ENCODE measurements at places on chromosomes 11 and 22.

GRCh38 chr11:68206211-68206610 is 6.9 kb downstream of the KMT5B start:
- DNase-seq: no peak

DNA sequence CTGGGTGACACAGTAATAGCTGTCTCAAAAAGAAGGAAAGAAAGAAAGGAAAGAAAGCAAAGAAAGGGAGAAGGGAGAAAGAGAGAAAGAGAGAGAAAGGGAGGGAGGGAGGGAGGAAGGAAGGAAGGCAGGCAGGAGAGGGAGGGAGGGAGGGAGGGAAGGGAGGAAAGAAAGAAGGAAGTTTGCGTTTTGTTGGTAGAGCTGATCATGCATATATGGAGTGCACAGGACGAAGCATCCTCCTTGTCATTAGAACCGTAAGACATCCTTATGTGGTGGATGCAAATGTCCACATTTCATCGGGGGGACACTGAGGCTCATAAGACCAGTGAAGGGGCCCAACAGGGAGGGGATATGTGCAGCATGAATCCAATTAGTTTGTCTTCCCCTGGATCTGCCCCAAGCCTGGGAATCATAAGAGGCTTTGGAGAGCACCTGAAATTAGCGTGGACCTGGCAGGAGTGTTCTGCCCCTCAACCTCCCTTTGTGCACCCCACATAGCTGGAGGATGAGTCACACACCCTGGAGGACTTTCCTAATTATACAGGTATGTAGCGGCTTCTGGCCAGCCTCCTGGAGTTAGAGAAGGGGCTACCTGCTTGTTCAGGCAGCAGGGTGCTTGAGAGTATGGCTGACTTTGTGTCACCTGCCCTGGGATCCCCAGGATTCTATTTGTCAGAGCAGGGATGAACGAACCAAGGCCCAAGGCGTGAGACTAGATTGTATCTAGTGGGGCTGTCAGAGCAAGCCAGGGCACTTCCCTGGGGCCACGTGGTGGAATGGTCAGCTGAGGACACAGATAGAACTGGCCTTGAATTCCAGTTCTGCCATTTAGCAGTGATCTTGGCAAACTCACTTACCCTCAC is 119.7 kb upstream of the CD82 start:
- no peak for DNase-seq

DNA sequence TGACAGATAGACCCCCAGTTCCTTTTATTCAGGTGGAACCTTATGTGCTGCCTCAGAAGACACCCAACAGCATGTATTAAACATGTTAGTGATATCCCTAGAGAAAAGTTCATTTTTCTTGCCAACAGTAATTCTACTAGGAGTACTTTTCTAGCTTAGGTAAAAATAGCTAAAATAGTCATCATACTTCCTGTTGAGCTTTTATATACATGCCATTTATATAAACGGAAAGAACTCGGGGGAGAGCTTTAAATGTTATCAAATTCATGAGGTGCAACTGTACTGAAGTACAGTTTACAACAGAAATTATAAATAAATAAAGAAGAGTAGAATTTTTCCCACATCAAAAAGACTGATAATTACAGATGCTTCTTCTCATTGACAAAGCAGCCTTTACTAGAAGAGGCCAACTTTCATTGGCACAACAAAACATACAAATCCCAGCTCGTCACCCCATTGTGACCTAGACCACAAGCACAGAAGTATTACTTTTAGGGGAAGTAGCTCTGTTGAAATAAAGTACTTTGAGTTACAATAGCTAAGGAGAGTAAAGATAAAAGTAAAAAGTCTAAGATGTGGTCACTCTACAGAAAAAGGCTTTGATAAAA is 59.1 kb upstream of the POU2AF2 start:
- no peak for DNase-seq

GRCh38 chr11:8745431-8746253 is 63.0 kb downstream of the RPL27A start:
- no peak for DNase-seq

GRCh38 chr11:92443199-92443598 is 218.6 kb downstream of the FAT3 start:
- no peak for DNase-seq

- no peak for DNase-seq
These were observed 156.1 kb downstream of the ST3GAL4 start for GRCh38 chr11:126511475-126512115.

GRCh38 chr11:61102667-61103571 is 630 bp downstream of the CD5 start:
- DNase-seq: no peak
